ENCODE measurements at places on chromosomes 3 and 15. TPM values are rescaled to one million over a fixed set of nuclear protein-coding genes. Genes with fewer than 3 reads are reported as not detected.
A peak's percentile ranks its signal among the peaks of the same experiment; 100 is the strongest.

DNA sequence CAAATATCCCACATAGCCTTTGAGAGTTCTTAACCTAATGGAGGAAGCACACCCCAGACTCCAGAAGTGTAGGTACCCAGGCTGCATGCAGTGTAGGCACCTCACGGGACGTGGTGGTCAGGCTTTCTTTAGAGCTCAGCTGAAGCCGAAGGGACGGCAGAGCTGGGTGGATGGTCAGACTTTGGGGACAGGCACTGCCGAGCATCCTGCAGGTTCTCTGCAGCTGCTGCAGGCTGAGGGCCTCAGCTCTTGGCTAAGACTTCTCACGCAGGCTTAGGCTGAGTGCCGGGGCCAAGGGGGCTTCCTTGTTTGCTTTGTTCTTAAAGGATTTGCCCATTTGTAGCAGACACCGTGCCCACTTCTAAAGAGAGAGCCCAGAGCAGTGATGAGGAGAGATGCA, 177.0 kb downstream of the RAB11A start:
- no peak for DNase-seq

DNA sequence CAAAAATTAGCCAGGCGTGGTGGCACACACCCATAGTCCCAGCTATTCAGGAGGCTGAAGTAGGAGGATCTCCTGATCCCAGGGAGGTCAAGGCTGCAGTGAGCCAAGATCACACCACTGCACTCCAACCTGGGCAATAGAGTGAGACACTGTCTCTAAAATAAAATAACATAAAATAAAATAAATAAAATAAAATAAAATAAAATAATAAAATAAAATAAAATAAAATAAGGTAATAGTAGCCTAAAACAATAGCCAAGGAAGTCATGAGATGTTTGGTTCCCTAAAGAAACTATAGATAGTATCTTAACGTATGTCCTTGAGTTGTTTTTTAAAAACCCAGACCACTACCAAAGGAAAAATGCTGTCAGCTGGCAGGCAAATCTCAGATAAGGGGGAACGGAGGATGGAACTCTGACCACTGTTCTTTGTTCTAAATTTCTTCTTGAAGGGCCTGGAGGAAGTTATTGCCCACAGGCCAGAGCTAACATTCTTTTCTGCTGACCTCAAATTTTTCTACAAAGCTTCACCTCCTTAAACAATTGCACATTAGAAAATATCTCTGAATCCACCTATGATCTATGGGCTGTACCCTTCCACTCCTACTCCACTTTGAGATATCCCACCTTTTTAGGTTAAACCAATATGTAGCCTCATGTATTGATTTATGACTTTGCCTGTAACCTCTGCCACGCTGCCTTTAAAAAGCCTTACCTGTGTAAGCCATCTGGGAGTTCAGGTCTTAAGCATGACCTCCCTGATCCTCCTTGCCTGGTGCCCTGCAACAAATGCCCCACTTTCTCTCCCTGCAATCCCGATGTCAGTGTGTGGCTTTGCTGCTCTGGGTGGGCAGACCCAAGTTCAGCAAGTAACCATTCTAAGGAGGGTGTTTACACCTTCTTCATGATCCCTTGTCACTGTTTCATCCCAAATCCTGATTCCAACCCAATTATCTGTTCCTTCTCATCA, 126.2 kb upstream of the BHLHE40 start:
- no peak for DNase-seq

DNA sequence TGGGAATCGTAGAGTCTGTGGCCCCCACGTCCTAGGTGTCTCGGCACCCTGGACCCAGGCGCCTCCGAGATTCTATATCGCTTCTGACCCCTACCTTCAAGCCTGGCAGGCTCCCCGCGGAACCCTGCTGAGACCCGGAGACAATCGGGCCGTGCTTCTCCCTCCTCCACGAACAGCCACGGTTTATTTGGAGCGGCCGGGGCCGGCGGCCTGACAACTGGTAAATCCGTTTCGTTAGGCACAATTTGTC, 1.4 kb downstream of the GATA2 start:
- DNase-seq: no peak

DNA sequence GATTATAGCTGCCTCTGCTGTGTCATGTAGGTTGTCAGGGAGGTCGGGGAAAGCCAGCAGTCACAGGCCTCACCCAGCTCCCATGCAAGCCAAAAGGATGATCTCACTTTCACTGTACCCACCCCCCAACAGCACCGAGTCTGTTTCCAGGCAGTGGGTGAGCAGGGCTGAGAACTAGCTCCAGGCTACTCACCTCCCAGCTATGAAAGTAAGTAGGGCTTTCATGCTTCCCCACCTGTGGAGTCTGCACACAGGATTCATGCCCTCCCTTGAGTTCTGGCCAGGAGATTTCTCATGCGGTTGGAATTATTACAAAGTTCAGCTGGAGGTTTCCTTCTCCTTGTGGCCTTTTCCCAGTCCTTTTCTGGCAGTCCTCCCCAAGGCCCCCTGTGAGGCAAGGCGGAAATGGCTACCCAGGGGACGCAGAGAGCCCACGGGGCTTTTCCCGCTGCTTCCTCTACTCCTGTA, 356.2 kb downstream of the SV2B start:
- DNase-seq: no peak

DNA sequence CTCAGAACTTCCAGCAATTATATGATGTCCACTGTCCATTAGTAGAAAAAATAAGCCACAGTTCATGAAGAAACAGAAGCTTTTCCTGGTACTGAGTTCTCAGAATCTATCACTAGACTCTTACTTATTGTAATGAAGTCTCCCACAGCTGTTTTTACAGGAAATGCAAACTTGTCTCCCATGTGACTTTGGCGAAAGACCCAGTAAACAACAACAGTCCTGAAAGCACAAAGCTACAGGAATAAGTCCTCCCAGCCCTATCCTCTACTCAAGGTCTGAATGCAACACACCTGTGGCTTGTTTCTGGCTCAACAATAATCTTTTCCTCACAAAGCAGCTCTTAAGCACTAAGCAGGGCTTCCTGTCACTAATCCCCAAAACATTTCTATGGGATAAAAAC, 55.9 kb downstream of the EOMES start:
- DNase-seq: peak; percentile 30

- DNase-seq: no peak
Observed at GRCh38 chr3:158700559-158700958, 28.1 kb upstream of the LXN start.

DNA sequence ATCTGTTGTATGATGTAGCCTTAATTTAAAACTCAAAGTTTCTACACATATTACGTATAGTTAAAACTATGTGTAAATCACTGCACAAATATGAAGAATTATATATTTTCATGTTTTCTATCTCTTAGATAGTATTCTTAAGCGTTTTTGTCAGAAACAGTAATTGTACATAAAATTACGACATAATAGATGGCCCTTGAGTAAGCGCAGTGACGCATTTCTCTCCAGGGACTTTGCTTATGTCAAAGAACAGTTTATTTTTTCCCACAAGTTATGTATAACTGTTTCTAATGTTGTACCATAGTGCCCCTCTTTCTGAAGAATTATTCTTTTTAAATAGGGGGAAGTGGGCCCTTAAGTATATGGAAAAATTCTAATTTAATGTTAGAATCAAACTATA, 934.0 kb downstream of the VGLL3 start:
- DNase-seq: no peak

DNA sequence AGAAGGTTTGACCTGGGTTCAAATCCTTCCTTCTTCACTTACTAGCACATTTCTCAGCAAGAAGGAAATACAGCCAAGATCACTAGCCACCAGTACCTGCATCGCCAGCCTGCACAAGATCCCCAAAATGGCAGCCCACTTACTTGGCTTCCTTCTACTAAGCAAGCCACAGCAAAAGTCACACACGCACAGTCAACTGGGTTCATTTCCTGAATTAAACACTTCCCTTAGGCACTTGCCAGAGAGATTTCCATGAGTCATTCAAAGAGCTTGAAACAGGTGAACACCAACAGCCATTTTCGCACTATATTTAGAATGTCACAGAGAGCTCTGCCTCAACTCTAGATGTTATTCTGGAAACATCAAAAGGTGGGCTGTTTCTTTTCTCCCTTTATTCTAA, 42.6 kb downstream of the MGLL start:
- no peak for DNase-seq

- no peak for DNase-seq
Observed at GRCh38 chr3:138786788-138787271, 47.9 kb downstream of the PIK3CB start.

- no peak for DNase-seq
Observed at GRCh38 chr3:124429129-124429815, 301.0 kb upstream of the UMPS start.

- DNase-seq: no peak
Observed at GRCh38 chr3:178443634-178444033, 92.6 kb upstream of the KCNMB2 start.

IQCH gene
- total RNA-seq: 1.8 TPM
